ENCODE measurements at places on chromosomes 2 and 18. TPM values are rescaled to one million over a fixed set of nuclear protein-coding genes. Genes with fewer than 3 reads are reported as not detected.

CNTNAP5 gene
- total RNA-seq, result not detected

SERPINB13 gene
- not detected for total RNA-seq

FLACC1 gene
- 0.27 TPM for total RNA-seq

MYCN gene
- total RNA-seq, result not detected

CDCA7 gene
- total RNA-seq, result 16.6 TPM

GKN2 gene
- total RNA-seq, result not detected

CDKL4 gene
- total RNA-seq, result not detected

ADD2 gene
- 9.5 TPM for total RNA-seq

Data from M059J (cell line).